ENCODE measurements at places on chromosomes 5 and 9.

- no peak for DNase-seq
Measured at GRCh38 chr9:132945186-132946130, 1.0 kb upstream of the TSC1 start.

DNA sequence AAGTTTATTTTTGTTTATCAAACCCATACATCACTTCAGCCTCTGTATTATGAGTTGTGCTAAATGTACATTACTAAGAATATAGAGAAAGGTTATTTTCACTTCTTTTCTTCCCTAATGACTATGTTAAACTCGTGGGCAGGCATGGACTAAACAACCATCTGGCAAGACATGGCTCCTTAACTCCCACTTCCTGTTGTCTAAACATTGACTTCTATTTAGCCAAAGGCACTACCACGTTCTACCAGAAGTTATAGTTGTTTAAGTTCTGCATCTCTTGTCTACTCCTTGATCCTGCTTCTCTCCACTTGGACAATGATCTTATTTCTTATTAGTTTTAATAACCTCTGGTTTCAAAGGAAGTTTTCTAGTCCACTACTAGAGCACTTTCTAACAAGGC lies 136.1 kb downstream of the MACIR start:
- peak; percentile 14 for DNase-seq

DNA sequence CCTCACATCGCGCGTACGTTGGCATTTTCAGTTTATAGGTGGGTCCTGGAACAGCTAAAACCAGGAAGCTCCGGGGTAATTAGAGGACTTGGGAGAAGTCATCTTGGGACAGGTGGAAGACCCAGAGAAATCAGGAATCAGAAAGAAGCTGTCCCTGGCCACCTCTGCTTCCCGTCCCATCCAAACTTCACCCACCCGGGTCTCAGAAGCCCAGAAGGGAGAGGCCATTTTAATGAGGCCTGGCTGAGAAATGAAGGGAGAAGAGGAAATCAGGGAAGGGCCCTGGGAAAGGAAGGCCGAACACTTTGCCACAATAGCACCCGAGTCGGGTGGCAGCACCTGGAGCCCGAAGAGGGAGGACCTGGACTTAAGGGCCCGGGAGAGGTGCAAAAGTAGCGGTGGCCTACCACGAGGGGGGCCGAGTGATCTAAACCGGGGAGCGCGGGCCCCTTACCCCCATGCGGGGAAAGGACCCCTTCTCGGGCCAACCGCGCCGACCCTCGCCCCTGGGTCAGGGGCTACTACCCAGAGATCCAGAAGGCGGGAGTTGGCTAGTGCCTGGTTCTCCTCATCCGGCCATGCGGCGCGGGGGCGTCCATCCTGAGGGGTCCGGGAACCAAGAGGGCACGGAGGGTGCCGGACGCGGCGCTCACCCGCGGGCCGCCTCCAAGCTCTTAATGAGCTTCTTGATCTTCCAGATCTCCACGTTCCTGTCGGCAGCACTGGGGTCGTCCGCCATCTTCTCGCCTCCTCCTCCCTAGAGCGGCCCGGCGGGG lies 668 bp downstream of the ETF1 start:
- no peak for DNase-seq

DNA sequence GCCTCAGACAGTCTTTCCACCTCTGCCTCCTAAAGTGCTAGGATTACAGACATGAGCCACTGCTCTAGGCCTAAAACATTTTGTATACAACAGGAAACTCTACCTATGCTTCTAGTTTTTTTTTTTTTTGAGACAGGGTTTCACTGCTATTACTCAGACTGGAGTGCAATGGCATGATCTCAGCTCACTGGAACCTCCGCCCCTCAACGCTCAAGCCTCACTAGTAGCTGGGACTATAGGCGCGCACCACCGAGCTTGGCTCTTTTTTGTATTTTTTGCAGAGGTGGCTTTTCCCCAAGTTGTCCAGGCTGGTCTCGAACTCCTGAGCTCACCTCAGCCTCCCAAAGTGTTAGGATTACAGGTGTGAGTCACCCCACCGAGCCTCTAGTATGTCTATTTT lies 5.4 kb downstream of the HSPA9 start:
- DNase-seq = no peak

DNA sequence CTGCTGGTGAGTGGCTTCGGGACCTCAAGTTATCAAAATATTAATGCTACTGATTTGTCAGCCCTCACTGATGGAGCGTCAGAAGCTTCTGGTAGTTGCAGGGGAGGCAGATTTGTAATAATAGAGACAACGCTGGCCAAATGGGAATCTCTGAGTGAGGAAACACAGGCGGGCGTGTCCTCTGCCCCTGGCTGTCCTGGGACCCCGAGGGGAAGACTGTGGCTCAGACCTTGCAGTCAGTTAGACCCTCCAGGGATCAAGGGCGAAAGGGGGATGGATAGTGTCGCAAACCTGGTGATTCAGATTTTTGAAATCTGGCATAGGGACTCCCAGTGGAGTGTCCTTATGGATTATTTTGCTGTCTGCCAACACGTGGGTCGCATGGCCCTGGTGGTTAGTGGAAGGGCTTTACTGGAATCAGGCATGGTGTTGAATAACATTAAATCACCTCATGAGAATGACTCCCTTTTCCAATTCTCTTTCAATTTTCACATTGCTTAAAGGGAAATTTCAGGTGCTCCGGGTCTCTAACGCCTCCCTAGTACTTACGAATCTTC lies 35.1 kb upstream of the NTNG2 start:
- DNase-seq = no peak
